ENCODE measurements at places on chromosomes 12 and 14.

GRCh38 chr12:125797421-125798175, 732.4 kb downstream of the AACS start:
- no peak for DNase-seq

- DNase-seq, result no peak
Observed at GRCh38 chr14:76706811-76707210, 54.5 kb upstream of the VASH1 start.

DNA sequence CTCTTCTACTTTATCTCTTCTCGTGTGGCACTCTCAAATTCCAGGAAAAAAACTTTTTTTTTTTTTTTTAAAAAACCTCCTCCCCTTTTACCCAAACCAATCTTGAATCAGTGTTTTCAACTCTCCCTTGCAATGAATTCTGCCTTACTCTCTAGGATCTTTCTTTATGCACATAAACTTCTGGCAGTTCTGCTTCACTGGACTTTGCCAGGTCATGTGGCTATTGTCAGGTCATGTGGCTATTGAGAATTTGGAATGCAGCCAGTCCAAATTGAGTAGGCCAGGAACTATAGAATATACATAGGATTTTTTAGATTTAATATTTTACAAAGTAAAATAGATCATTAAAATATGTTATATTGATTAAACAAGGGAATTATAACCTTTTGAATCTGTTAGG, 218.2 kb downstream of the TMTC3 start:
- no peak for DNase-seq

- DNase-seq, result no peak
Observed at GRCh38 chr12:68573406-68573805, 37.3 kb upstream of the RAP1B start.

- peak; percentile 25 for DNase-seq
Observed at GRCh38 chr14:71554959-71555612, 377.1 kb upstream of the RGS6 start.

- peak; percentile 55 for DNase-seq
Observed at GRCh38 chr12:54358191-54358944, 5.9 kb downstream of the GPR84 start.

DNA sequence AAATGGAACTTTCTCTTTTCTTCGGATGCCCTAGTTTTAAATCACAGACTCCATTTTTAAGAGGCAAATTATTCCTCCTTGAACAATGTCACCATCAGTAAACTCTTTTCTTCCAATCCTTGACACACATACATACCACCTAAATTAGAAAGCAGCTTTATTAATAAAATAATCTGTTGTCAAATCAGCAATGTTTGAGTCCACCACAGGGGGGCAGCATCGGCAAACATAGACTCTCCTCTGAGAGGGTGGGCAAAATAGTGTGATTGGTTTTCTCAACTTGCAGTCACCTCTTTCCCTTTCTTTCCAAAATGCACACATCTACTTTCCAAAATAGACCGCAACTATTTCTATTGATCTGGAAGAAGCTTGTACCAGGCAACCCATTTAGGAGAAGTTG, 438.4 kb upstream of the OR4E1 start:
- DNase-seq, result peak; percentile 35

DNA sequence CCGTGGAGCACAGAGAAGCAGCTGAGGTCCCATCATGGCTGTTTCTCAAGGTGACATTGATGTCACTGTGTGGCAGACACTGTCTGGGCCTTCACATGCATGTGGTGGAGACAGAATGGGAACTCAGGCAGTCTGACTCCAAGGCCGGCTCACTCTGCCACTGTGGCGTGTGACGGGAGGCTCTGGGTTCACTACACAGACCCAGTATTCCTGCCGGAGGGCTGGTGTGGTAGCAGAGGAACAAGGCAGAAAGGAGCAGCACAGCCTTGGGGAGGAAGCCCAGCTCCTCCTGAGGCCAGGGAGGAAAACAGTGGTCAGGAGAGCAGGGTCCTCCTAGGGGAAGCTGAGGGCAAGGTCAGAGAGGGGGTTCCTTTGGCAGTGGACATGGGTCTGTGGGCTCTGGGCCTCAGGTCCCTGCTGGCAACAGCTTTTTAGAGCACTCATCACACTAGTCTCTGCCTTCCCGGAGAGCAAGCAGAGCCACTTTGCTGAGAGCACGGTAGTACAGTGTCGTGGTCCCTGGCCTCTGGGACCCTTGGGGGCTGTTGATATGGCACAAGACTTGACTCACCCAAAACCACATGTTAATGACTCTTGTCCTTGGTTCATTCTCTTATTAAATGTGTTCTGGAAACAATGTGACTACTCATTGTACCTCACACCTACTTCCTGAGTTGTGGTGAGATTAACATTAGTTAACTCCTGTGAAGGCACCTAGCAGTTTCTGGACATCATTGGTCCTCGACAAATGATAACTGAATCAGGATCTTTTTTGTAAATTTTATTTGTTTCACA, 21.3 kb downstream of the DCAF4 start:
- DNase-seq, result no peak

GRCh38 chr14:96780500-96780899, 16.7 kb upstream of the VRK1 start:
- DNase-seq, result no peak

DNA sequence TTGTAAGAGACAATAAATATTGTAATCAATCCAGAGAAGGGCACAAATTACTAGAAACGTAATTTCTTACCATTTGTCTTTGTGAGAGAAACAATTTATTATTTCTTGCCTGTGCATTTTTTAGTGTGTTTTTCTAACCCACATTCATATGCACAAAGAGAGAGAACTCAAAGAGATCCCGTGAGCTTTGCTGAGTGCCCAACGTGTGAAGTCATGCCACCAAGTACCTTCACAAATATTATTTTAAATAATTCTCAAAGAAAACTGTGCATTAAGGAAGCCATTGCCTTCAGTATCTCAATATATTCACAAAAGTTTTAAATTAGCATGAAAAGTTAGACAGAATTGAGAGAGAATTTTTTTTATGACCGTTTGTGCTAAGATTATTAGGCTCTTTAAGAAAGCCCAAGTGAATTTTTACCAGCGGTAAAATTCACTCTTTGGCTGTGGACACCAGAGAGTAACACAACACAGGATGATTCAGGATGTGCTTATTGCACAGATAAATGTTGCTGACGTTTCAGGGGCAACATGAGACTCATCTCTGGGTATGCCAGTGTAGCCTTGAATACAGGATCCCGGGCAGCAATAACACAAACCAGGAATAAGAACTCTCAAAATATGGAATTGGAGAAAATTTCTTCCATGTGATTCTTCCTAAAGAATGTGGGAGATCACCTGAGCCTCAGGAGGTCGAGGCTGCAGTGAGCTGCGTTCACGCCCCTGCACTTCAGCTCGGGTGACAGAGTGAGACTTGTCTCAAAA, 2.9 kb downstream of the ARHGDIB start:
- no peak for DNase-seq
